ENCODE measurements at places on chromosomes 4 and X.

DNA sequence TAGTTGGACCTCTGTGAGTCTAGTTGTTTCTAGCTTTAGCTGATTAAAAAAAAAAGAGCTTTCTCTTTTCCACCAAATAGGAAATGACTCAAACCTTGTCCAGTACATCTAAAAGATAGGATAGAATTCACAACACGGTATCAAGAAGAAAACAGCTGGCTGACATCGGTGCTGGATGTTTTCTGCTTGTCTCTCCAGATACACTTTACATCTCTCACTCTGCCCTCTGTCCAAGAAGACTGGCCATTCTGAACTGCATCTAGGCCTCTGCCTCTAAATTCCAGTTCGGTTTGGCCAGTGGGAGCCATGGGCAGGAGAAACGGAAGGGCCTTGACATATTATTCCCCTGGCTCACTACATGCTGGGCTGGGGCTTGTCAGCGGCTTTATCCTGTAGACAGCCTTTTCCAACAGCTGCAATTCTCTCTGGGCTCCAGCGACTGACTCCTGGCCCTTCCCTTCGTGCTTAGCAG lies 57.3 kb upstream of the SHISA3 start:
- DNase-seq, result no peak

DNA sequence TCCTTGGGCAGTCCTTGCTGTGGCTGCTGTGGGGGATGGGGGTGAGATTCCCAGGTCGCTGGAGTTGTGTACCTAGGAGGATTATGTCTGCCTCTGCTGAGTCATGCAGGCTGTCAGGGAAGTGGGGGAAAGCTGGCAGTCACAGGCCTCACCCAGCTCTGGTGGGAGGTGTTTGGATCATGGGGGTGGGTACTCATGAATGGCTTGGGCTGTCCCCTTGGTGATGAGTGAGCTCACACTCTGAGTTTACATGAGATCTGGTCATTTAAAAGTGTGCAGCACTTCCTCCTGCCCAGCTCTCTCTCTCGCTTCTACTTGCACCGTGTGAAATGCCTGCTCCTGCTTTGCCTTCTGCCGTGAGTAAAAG lies 24.6 kb upstream of the PDLIM3 start:
- DNase-seq, result no peak

DNA sequence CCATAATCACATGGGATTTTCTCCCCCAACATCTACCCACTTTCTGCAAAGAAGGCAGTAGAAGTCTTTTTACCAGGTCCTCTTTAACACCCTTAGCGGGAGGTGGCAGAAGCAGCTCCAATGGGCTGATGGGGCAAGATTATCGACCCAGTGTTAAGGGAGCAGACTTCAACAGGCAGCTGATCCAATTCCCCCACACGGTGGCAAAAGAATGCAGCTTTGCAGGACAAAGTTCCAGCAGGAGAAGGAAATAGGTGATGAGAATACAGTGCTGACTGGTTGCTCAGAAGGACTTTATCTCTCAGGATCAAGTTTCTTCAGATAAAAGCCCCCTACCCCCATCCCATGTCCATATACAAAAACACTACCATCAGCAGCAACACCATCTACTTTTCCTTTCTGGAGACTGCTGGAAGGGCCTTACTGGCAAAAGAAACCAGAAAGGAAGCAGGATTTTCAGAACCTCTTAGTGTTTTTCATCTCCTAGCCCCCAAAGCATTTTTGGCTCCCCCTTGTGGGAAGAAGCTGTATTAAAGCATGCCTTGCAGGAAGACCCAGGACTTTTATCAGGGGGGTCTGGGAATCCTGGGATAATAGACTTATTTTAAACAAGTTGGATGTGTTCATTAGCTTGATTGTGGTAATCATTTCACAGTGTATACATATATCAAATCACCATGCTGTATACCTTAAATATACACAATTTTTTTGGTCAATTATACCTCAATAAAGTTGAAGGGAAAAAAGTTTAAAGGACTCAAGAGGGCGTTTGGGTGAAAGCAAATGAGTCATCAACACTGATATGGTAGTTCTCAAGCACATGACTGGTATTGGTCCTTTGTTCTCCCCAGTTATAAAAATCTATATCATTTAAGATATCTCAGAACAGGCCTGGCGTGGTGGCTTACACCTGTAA lies 146.4 kb downstream of the GPC3 start:
- peak; percentile 1 for DNase-seq

DNA sequence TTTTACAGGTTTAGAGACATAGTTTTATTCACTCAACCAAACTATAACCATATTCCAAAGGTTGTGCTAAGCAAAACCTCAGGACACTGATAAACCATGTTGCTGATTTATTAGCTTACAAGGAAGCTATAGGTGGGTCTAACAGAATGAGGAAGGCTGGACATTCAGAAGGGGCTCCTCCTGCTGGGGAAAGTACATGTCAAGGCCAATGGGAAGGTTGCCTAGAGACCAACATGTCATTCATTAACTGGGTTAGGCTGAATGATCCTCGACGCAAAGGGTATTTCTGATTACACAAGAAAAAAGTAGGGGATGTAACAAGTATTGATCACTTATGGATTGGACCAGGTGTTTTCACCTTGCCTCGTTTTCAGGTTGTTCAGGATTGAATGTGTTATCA lies 30.3 kb downstream of the SLC10A6 start:
- DNase-seq, result no peak

GRCh38 chr4:33715841-33716395 lies 2528.4 kb downstream of the ARAP2 start:
- no peak for DNase-seq

DNA sequence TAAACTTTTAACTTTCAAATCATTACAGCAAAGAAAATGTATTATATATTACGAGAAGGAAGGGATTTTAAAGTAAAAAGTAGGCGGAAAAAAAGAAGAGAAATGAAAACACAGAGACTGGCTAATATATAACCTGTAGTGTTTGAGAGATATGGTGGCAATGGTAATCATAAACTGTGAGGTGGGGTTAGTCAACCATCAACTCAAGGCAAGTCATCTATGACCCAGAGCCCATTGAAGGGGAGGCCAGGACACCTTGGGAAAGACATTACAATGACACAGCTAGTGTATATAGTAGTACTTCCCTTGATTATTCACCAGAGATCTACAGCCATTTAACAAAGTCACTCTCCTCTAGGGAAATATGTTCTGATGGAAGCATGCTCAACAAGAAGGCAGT lies 423.9 kb upstream of the PITX2 start:
- no peak for DNase-seq

- no peak for DNase-seq
Observed at GRCh38 chr4:71269233-71269632, 69.6 kb upstream of the SLC4A4 start.

DNA sequence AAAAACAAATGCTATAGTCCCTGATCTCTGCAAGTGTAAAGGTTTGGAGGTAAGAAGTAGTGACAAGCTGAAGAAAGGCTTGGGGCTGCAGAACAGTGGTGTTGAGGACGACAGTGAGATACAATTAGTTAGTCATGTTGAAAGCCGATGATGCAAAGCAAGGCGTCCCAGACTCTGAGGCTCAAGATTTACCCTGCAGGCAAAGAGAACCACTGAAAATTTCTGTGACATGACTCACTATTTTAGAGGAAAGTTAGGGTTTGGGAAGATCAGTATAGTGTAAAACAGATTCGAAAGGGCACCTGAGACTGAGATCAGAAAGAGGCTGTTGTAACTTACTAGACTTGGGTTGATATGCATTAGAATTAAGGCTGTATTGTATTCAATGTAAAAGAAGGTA lies 281.3 kb upstream of the FTHL17 start:
- no peak for DNase-seq

- DNase-seq, result no peak
Observed at GRCh38 chr4:3135155-3136011, 60.9 kb downstream of the HTT start.

DNA sequence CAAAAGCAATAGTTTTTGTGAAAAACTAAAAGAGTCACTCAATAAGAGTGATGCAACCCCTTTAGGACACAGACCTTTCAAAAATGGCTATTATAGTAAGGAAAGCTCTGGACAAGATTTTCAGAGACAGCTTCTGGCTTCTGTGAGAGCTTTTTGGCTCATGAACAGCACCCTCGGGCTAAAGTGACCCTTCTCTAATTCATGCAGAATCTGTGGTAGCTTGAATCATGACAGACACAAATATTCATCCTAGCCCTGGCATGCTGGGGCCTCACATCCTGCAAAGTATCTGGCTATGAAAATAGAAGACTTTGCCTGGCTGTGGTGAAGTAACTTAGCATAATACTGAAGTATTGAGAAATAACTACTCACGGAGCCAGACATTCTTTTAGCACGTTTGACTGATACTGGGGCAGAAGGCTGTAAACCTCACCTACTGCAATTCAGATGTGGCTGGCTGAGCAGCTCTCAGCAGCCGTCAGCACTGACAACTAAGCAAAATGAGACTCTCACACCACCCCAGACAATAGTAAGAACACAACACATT lies 327.3 kb downstream of the MAPK10 start:
- DNase-seq, result no peak

- no peak for DNase-seq
Observed at GRCh38 chr4:7434766-7435150, at the start of gene PSAPL1. TSS of gene PSAPL1 (minus strand) at chr4:7434930. CDS start at chr4:7434879, 51 bp downstream.

DNA sequence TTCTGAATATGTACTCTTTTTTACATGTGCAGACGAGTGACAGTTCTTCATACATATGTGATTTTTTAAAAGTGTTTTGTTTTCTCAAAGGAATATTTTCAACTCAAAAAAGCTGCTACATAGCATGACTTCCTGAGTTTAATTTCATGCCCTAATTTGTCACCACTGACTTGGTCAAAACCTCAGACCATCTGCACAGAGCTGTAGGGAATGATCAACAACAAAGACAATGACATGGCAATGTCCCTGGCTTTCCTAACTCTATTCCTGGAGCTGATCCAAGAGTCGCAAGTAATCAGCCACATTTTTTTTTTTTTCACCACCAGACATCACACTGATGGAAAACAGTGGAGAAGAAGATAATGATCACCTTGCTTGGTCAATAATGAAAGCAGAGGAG lies 97.7 kb downstream of the TMA16 start:
- DNase-seq, result no peak

GRCh38 chr4:96003951-96004740 lies 164.3 kb downstream of the PDHA2 start:
- DNase-seq, result no peak

DNA sequence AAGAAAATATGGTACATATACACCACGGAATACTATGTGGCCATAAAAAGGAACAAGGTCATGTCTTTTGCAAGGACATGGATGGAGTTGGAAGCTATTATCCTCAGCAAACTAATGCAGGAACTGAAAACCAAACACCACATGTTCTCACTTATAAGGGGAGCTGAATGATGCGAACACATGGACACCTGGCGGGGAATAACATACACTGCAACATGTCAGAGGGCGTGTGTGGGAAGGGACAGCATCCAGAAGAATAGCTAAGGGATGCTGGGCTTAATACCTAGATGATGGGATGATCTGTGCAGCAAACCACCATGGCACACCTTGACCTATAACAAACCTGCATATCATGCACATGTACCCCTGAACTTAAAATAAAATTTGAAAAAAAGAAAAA lies 19.5 kb upstream of the CNKSR2 start:
- no peak for DNase-seq

DNA sequence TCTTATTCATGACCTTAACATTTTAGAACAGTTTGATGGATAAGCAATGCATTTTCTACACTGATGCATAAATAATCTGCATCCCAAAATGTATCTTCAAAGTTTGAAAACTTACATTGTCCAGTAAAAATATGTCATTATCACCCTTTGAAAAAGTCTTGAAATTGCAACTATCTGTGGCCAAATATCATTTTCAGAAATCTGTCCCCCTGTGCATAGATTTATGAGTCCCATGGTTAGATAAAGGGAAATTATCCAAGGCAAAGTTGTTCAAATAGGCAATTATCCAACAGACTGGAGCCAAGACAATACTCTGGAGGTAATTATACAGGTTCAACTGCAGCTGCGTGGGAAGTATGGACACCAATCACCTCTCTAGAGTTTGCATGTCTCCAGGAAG lies 182.5 kb upstream of the INTU start:
- DNase-seq, result no peak

GRCh38 chr4:154073107-154073822 lies 284.4 kb upstream of the SFRP2 start:
- DNase-seq, result no peak

GRCh38 chrX:131633285-131633917 lies 89.5 kb downstream of the OR13H1 start:
- DNase-seq, result peak; percentile 20

DNA sequence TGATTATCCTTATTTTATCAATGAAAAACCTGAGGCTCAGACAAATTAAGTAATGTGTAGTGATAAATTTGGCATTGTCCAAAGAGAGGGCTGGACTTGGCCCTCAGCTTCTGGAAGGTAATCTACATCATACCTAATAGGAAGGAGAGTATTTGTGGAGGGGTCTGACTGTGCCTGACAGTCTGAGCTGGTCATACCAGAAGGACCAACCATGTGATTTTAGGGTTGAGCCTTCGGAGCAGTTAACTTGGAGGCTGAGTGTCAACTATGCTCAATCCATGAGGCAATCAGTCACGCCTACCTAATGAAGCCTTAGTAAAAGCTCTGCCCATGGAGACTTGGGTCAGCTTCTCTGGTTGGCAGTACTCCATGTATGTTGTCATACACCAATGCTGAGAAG lies 136.4 kb downstream of the CPE start:
- no peak for DNase-seq

DNA sequence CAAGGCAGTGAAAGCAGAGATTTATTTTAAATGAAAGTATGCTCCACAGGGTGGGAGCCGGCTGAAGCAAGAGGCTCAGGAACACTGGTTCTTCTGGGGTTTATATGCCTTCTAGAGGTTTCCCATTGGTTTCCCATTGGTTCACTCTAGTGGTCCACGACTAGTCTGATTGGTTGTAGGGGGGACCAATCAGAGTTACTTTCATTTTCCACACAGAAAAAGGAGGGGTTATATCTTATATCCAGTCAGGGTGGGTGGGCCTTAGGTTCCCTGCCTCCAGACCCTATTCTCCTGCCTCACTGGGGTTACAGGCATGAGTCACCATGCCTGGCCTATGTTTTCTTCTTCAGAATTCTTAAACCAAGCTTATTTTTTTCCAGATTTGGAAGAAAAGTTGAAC lies 101.6 kb downstream of the KLHL8 start:
- DNase-seq, result no peak

DNA sequence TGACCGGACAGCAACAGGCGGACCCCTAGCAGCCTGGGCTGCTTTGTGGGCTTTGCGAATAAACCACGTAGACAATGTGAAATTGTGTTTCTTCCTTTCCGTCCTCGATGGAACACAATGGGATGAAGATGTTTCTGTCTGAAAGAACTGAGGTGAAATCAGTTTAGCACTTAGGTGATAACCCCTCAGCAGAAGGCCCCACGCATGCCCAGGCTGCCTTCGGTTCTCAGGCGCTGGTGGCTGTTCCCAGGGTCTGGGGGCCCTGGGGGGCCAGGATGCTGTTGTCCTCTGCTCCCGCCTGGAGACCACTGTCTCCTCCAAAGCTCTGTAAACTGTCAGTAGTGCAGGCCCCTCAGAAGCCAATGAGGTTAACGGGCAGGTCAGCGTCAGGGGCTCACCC lies 73.9 kb upstream of the HGFAC start:
- DNase-seq, result no peak

DNA sequence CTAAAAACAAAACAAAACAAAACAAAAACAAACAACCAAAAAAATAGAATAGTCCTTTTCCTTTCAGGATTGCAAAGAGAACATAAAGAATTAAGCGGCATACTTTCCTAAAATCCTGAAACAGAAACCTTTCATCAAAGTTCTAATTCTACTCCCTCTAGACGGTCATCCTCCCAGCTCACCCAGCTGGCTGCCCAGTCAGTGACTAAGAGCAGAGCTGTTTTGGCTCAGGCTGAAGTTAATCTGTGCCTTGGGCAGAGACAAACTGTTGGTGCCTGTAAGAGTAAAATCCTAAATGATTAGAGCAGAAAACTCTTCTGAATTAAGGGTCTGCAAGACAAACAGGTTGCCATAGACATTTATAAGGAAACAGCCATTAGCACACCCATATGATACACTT lies 17.6 kb upstream of the WAS start:
- no peak for DNase-seq
